Dermis blood vessel endothelial cell (primary cell): ENCODE measurements at places on chromosomes 2 and 18. TPM values are rescaled to one million over a fixed set of nuclear protein-coding genes. Genes with fewer than 3 reads are reported as not detected.

Gene PMS1
- 24.2 and 39.1 TPM in 2 replicates for total RNA-seq

Gene KCNK3
- under 0.01 and 0.05 TPM in 2 replicates for total RNA-seq

Gene PLGLB2
- 0.65 and 1.7 TPM in 2 replicates for total RNA-seq

Gene CLHC1
- 6.9 and 8.2 TPM in 2 replicates for total RNA-seq

Gene TUBA3E
- total RNA-seq = not detected in 2 replicates
